ENCODE measurements at places on chromosomes 5 and 9. TPM values are rescaled to one million over a fixed set of nuclear protein-coding genes. Genes with fewer than 3 reads are reported as not detected.

DNA sequence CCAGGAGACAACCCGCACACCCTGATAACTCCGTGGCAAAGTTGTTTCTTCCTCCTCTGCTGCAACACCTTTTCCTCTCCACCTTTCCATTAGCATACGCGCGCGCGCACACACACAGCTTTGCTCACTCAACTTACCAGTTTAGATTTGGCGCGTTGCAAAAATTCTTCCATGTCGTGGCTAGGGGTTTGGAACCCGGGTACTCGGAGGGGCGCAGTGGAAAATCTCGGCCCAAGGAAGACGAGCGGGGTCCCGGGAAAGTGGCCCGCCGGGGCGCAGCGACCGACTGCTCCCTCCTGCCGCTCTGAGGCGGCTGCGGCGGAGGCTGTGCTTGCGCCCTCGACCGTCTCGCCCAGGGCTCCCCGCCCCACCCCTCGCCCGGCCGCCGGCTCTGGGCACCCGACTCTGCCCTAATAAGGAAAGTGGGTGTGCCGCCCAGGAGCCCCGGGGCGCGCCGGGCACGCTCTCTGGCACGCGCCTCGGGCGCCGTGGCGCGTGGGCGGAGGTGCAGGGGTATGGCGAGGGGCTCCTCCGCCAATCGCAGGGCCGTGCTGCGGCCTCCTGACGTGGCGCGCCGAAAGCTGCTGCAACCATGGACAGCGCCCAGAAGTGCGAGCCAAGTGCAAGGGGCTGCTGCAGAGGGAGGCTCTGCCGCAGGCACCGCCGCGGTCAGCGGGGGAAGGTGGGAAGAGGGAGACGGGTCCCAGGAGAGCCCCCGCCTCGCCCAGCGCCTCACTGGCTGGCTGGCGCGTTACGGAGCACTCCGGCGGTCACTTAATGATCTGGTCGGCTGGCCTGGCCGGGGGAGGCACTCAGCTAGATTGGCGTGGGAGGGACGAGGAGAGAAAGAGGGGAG is at the start of gene PRUNE2:
TSS of gene PRUNE2 (minus strand) at position 324 of the 856 bp plus-strand sequence. CDS start at position 173, 151 bp downstream.
- DNase-seq: peak; percentile 90

DNA sequence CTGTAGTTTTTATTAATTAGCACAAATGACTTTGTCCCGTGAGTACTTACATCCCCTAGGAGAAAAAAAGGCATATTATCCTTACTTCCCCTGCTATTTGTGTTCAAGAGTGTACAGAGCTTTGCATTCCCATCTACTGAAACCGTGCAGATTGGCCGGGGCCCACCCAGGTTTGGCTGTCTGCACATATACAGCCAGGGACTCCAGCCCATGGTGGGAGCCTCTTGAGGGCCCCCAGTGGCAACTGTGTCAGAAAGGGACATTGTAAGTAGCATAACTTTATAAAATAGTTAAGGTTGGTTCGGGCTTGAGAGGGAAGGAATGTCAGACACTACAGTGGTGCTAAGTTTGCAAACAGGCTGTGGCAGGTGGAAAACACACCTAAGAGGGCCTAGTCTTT is 24.7 kb downstream of the PHF2 start:
- no peak for DNase-seq

GRCh38 chr5:25892211-25892610 is 1146.2 kb downstream of the CDH9 start:
- no peak for DNase-seq

GRCh38 chr5:67176936-67177335 is 19.7 kb downstream of the CD180 start:
- DNase-seq: no peak

IFNA21 gene
- total RNA-seq: not detected

DNA sequence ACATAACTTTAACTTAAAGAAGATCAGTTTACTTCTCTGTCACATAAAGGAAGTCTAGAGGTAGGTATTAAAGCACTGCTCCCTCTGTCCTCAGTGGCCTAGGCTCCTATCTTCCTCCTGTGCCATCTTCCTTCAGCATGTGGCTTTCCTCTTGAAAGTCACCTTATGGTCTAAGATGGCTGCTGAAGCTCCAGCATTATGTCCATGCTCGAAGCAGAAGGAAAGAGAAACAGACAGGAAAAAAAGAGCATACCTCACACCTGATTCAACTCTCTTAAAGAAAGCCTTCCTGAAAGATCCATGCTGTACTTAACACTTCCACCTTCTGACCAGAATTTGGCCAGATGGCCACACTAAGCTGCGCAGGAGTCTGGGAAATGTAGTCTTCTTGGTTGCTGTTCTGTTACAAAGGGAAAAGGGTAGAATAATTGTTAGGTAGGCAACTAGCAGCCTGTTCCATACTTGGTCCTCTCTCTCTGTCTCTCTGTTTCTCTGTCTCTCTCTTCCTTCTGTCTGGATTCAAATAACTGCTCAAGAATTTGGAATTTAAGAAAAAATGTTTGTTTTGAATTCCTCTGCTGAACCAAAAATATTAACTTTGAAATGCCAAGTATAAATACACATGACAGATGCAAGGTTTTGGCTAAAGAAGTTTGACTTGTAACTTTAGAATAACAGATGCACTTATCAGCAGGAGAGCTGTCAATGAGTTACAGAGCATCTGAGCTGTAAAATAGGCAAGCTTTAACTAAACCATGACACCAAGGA is 16.0 kb downstream of the TMEM174 start:
- DNase-seq: no peak

FLT4 gene
- 6.0 TPM for total RNA-seq

- DNase-seq: no peak
These were observed 6.4 kb upstream of the JMY start for GRCh38 chr5:79229357-79230174.

TMEFF1 gene
- not detected for total RNA-seq

SHISAL2B gene
- total RNA-seq: not detected

MUSK gene
- total RNA-seq: 1.4 TPM

AHRR gene
- total RNA-seq: 2.0 TPM

GRCh38 chr5:6029811-6030271 is 348.5 kb downstream of the MED10 start:
- DNase-seq: no peak

DNA sequence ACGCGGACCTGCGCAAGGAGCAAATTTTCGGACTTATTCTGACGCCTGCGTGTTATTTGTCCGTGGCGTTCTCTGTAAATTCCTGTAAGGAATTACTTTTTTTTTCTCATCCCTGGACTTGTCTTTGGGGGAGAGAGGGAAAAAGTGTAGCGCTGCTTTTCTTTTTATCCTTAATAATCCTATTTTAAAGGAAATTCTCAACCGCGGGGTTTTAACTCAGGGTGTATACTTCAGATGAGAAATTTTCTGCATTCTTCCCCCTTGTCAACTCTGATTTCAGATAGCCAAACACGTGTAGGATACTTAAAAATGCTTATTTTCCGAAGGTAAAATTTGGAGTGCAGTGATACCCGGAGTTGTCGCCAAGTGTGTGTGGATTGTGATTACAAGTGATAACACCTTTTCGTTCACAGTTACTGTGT is 853 bp downstream of the DCP2 start:
- no peak for DNase-seq

DNA sequence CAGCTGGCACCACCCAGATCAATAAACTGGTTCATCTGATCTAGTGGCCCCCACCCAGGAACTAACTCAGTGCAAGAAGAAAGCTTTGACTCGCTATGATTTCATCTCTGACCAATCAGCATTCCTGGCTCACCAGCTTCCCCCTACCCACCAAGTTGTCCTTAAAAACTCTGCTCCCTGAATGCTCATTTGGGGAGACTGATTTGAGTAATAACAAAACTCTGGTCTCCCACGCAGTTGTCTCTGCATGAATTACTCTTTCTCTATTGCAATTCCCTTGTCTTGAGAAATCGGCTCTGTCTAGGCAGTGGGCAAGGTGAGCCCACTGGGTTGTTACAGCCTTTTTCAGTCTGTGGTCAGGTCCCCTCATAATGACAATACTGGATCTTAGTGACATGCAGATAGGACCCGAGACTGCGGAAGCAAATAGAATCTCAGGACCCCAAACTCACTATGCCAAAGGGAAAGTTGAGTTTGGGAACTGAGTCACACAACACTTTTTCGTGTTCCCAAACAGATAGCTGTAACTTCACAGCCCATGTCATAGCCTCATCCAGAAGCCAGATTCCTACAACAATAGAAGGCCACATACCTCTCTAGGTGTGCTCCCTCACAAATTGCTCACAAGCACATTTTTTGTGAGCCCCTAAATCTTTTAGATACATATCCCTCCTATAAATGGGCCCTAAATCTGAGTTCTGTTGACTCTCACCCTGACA is 175.2 kb upstream of the RAI14 start:
- no peak for DNase-seq

UNC5A gene
- 0.07 TPM for total RNA-seq

DNA sequence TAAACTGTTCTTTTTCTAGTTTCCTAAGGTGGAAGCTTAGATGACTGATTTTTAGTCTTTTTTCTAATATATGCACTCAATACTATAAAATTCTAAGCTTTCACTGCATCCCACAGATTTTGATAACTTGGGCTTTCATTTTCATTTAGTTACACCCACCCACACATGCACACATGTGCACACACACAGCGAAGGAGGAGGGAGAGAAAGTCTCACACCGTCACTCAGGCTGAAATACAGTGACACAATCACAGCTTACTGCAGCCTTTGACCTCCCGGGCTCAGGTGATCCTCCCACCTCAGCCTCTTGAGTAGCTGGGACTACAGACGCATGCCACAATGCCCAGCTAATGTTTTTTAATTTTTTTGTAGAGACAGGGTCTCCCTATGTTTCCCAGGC is 96.5 kb downstream of the SMIM23 start:
- no peak for DNase-seq

- no peak for DNase-seq
These were observed 417.9 kb downstream of the NR2F1-AS1 start for GRCh38 chr5:93163010-93163663.

TRAPPC13 gene
- 16.5 TPM for total RNA-seq

SCGB3A2 gene
- not detected for total RNA-seq

ARL14EPL gene
- not detected for total RNA-seq

ZNG1A gene
- 33.3 TPM for total RNA-seq

GRCh38 chr5:93225748-93226147 is 355.3 kb downstream of the NR2F1-AS1 start:
- DNase-seq: no peak

DNA sequence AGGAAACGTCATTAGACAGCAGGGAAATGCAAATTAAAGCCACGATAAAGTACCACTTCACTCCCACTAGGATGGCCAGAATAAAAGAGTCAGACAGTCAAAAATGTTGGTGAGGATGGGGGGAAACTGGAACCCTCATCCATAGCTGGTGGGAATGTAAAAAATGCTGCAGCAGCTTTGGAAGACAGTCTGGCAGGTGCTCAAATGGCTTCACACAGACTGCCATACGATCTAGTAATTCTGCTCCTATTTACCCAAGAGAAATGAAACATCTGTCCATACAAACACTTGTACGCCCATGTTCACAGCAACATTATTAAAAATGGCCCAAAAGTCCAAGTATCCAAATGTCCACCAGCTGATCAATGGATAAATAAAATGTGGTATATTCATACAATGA is 158.9 kb upstream of the PHYKPL start:
- DNase-seq: no peak

- DNase-seq: no peak
These were observed 1258.1 kb upstream of the CDH6 start for GRCh38 chr5:29935371-29935770.
